Activated CD8-positive, alpha-beta memory T cell treated with anti-CD3 and anti-CD28 coated beads, Interleukin-2, amount 50 U/mL, for 48 hours (primary cell): ENCODE measurements at places on chromosomes 1 and 21.
A peak's percentile ranks its signal among the peaks of the same experiment; 100 is the strongest.

GRCh38 chr21:45575993-45576837 lies 34.0 kb upstream of the SLC19A1 start:
- DNase-seq: no peak

GRCh38 chr1:58249737-58250586 lies 296.6 kb downstream of the OMA1 start:
- DNase-seq: peak; percentile 50

DNA sequence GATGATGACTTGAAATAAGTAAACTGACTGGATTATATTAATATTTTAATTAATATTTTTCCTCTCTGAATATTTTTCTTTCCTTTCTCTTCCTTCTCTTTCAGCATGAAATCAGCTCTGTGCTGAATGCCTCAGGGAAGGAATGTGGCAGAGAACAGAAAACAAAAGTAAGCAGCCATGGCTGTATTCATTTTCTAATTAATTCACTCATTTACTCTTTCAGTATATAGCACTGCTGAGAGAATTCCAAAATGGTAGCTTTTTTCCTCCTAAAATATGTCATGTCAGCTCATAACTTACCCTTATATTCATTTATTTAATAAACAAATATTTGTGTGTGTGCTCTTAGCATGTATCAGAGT lies 522.5 kb downstream of the PTPRC start:
- DNase-seq: no peak

DNA sequence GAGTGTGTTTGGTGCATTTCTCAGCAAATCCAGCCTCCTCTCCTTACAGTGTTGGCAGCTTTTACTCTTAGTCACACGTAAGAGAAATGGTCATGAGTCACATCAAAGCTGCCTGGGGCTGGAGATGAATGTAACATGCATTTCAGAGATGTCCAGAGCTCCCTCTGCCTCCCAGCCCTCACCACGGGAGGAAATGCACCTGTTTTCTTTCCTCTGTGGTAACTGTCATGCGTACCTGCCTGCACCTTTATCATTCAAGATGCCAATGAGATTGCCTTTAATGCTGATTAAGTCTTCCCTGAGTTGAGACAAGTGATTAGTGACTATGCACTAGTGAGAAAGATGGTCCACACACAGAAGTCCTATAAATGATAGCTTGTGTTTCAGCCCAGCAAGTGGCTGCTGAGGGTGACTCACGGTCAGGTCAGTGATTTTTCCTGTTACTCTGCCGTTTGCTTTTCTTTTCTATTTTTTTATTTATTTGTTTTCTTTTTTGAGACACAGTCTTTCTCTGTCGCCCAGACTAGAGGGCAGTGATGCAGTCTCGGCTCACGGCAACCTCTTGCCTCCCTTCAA lies 277.3 kb upstream of the FMN2 start:
- DNase-seq: no peak

GRCh38 chr21:44556879-44557278 lies 1.7 kb downstream of the KRTAP10-3 start:
- no peak for DNase-seq

- no peak for DNase-seq
Measured at GRCh38 chr1:182262425-182262824, 129.2 kb downstream of the GLUL start.

DNA sequence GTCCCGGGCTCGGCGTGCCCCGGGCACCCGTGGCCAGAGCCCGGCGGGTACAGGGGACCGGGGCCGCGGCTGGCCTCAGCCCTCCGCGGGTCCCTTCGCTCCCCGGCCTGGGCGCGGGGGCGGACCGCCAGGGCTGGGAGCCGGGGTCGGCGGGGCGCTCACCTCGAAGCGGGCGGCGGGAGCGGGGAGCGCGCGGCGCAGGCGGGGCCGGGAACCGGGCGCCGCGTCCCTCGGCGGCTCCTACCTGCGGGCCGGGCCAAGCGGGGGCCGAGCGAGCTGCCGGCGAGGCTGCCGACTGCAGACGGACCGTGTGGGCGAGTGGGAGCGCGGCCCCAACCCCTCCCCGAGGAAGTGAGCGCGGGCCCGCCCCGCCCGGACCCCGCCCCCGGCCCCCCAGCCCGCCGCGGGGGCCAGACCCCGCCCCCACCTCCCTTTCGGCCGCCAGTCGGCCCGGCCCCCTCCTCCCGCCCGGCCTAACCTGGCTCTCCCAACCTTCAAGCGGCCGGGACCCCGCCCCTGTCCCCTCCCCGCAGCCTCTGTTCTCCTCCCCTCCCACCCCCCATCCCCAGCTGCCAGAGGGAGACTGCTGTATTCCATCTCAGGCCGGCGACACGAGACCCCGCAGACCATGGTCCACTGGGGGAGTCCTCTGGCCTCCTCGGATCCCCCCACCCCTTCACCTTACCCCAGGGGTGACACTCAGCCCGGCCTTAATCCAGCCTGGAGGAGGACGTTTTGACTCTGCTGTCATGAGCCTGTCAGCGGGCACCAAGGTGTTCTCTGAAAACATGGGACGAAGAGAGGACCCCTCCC lies at the start of gene FHL3:
Gene FHL3 (minus strand): TSS at position 320 of the 813 bp plus-strand sequence. CDS start 6,102 bp downstream, outside the sequence.
- DNase-seq: peak; percentile 75

DNA sequence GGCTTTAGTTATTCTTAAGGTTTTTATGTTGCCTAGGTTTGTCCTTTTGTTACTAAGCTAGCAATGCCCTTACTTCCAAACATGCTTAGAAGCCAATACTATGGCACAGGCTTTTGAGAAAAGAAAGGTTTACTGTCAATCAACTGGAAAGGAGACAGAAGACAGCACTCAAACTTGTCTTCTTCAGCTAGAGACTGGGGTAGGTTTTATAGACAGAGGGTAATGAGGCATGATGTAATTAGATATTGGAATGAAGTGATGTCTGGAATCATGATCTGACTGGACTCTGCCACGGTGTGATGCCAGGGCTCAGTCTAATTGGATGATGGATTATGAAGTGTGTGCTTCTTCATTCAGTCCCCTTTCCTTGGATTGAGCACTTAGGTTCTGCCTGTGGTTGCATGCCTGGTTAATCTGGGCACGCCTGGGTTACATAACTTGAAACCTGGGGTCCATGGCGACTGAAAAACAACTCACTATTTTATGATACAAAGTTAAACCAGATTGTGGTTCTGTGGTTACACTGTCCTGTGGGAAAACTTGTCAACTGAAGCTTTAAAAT lies 625.8 kb downstream of the BRINP3 start:
- no peak for DNase-seq
